ENCODE measurements at places on chromosomes 3 and 15. TPM values are rescaled to one million over a fixed set of nuclear protein-coding genes. Genes with fewer than 3 reads are reported as not detected.
A peak's percentile ranks its signal among the peaks of the same experiment; 100 is the strongest.

DPPA4 gene
- total RNA-seq = 215 TPM

DLEC1 gene
- total RNA-seq = 0.60 TPM

UROC1 gene
- total RNA-seq = not detected

DUOX1 gene
- 0.30 TPM for total RNA-seq

DNA sequence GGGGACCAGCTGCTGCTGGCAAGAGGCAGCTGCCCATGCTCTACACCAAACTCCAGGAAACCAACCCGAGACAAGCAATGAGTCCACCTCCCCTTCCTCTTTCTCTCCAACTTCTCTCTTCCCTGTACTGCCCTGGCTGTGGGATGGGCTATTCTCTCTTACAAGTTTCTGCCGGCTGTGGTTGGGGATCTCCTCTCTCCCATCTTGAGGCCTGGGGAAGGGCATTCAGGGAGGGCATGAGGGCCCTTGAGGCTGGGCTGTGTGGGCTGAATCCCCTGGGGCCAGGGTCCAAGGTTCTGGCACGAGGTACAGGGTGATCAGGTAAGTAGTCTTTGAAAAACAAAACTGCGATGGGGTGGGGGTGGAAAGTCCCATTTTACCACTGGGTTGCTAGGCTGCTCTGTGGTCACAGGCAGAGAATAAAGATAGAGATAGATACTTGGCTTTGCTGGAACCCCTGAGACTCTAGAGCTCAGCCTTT lies 32.3 kb upstream of the CTSH start:
- H3K27me3 ChIP-seq = no peaks in the 10 kb centered on the region
- no peak for DNase-seq
- H3K36me3 ChIP-seq = no peaks in the 10 kb centered on the region
- no peak overlapping the region for H3K4me3 ChIP-seq
- H3K4me1 ChIP-seq = no peaks in the 10 kb centered on the region
- no peak overlapping the region for H3K27ac ChIP-seq

DNA sequence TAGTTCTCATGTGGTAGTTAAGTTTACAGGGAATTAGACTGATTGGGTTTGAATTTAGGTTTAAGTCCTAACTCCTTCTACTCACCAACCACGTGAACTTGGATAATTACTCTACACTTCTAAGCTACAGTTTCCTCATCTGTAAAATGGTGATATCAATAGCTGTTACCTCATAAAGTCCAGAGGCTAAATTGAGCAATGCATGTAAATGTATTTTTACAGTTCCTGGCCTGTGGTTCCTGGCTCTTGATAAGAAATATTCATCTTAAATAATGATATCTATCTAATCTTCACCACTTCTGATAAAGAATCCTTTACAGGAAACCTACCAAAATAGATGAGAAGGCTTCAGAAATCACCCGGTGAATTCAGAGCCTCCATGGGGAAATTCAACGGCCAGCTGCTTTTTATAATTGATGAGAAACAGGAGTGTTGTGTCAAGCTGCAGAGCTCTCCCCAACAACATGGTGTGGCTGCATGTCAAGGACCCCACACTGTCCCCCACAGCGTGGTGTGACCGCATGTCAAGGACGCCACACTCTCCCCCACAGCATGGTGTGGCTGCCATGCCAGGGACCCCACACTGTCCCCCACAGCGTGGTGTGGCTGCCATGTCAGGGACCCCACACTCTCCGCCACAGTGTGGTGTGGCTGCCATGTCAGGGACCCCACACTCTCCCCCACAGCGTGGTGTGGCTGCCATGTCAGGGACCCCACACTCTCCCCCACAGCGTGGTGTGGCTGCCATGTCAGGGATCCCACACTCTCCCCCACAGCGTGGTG lies 80.8 kb upstream of the PEX5L start:
- H3K27me3 ChIP-seq = no peaks in the 10 kb centered on the region
- H3K27ac ChIP-seq = no peak overlapping the region
- no peak overlapping the region for H3K4me3 ChIP-seq
- H3K4me1 ChIP-seq = peaks cover 34% of the 10 kb centered on the region
- DNase-seq = no peak

GRCh38 chr15:39833515-39833981 lies 50.9 kb upstream of the FSIP1 start:
- no peak overlapping the region for H3K27ac ChIP-seq
- no peaks in the 10 kb centered on the region for H3K36me3 ChIP-seq
- H3K27me3 ChIP-seq = no peaks in the 10 kb centered on the region
- DNase-seq = no peak
- peaks cover 16% of the 10 kb centered on the region for H3K4me1 ChIP-seq

DNA sequence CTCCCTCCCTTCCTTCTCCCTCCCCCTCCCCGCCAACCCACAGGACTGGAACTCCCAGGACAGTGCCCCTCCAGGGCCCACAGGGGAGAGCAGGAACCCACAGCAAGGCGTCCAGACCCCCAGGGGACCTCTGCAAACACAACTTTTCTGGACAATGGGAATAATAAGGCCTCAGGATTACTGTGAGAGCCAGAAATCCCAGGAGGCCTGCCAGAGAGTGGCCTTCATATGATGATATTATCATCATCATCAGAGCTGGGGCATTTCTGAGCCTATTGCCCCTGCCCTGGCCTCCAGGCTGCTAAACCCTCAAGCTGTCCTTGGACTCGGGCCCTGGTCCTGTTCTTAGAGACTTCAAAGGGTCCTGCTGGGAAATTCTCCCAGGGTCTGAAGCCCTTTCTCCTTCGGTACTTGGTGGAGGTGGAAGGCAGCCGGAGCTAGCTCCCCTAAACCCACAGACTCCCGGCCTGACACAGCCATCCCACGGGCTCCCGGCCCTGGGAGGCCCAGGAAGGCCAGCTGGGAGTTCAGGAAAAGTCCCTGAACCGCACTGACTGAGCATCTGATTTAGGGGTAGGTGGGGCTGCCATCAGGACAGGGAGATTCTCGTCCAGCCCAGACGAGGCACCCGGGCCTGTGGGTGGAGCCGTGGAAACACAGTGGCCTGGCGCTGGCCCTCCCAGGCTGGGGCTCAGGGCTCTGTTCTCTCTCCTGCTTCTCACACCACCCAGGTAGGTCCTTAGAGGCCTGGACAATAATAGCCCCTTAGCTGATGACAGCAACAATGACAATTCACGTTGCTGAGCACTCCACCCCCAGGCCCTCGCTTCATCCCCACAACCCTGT lies 4.9 kb downstream of the CALML4 start:
- no peak overlapping the region for H3K4me3 ChIP-seq
- peaks cover 35% of the 10 kb centered on the region for H3K4me1 ChIP-seq
- peaks cover 18% of the 10 kb centered on the region for H3K27me3 ChIP-seq
- H3K27ac ChIP-seq = no peak overlapping the region
- DNase-seq = no peak
- no peaks in the 10 kb centered on the region for H3K36me3 ChIP-seq

GRCh38 chr3:178950676-178951075 lies 120.9 kb downstream of the ZMAT3 start:
- H3K4me1 ChIP-seq = no peaks in the 10 kb centered on the region
- H3K27me3 ChIP-seq = no peaks in the 10 kb centered on the region
- no peaks in the 10 kb centered on the region for H3K36me3 ChIP-seq
- no peak overlapping the region for H3K4me3 ChIP-seq

- DNase-seq = no peak
- H3K4me1 ChIP-seq = peaks cover 48% of the 10 kb centered on the region
- no peak overlapping the region for H3K4me3 ChIP-seq
- H3K27me3 ChIP-seq = no peaks in the 10 kb centered on the region
Observed at GRCh38 chr15:68797599-68798345, 22.9 kb downstream of the ANP32A start.

DNA sequence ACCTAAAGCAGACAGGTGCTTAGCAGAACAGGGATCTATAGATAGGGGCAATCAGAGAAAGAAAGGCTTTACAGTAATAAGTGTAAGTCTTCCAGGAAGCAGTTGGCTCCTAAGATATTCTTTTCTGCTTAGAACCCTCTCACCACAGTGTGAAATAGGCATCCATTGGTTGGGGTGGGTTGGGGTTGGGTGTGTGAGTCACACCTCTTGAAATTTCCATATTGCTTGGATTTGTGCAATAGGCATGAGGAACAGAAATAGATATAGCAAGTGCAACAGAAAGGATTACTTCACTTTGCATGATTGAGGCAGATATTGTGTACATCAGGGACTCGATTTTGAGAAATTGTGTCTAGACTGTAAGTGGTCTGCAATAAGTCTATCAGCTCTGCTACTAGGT lies 200.1 kb upstream of the GAP43 start:
- H3K4me1 ChIP-seq = peaks cover 3% of the 10 kb centered on the region
- H3K36me3 ChIP-seq = no peaks in the 10 kb centered on the region
- no peak overlapping the region for H3K27ac ChIP-seq
- DNase-seq = no peak
- no peak overlapping the region for H3K4me3 ChIP-seq

DNA sequence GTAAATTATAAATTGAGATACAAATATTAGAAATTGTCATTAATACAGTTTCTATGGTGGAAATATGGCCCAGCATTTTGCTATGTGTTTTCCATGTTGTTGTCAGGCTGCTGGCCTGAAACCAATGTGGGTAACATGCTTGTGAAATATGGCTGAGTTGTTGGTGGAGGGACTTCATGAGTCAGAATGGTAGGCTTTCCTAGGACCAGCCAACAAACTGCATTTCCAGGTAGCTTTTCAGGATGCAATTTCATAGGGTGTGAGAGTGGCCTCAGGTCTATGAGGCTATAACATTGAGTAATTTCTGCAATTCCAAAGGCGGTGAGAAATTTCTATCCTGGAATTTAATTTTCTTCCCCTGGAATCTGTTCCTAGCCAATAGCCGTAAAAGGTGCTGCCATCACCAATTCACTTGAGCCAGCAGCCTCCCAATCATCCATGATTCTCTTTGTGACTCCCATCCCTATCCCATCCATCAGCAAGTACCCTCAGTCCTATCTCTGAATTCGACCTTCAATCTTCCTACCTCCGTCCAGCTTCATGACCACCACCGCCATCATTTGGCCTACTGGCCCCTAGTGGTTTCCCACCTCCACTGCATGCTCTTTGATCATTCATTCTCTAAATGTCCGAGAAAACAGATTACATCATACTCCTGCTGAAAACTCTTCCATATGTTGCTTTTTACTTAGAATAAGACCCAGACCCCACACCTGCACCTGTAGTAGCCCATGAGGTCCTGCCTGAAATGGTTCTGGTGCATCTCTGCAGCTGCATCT lies 276.6 kb upstream of the CFAP20DC start:
- no peaks in the 10 kb centered on the region for H3K36me3 ChIP-seq
- peaks cover 11% of the 10 kb centered on the region for H3K4me1 ChIP-seq
- peak; percentile 13 for DNase-seq
- no peak overlapping the region for H3K4me3 ChIP-seq
- H3K27me3 ChIP-seq = no peaks in the 10 kb centered on the region

- peak; percentile 92 for DNase-seq
- H3K27me3 ChIP-seq = no peaks in the 10 kb centered on the region
- no peak overlapping the region for H3K4me3 ChIP-seq
- peaks cover 28% of the 10 kb centered on the region for H3K4me1 ChIP-seq
Observed at GRCh38 chr15:70111203-70112073, 13.7 kb upstream of the TLE3 start.

- H3K4me3 ChIP-seq = peak overlapping the region; percentile 93
- DNase-seq = peak; percentile 73
- no peaks in the 10 kb centered on the region for H3K27me3 ChIP-seq
- peaks cover 10% of the 10 kb centered on the region for H3K36me3 ChIP-seq
- H3K4me1 ChIP-seq = peaks cover 6% of the 10 kb centered on the region
- H3K27ac ChIP-seq = peak overlapping the region; percentile 18
Observed at GRCh38 chr15:65184305-65184867, 756 bp downstream of the CLPX start.

GRCh38 chr15:25773248-25773647 lies 89.9 kb downstream of the ATP10A start:
- DNase-seq = no peak
- H3K27me3 ChIP-seq = no peaks in the 10 kb centered on the region
- no peak overlapping the region for H3K27ac ChIP-seq

- H3K27ac ChIP-seq = no peak overlapping the region
- H3K4me3 ChIP-seq = no peak overlapping the region
- DNase-seq = no peak
- peaks cover 21% of the 10 kb centered on the region for H3K4me1 ChIP-seq
Observed at GRCh38 chr15:40790718-40791117, 16.2 kb upstream of the ZFYVE19 start.

Measured in neural progenitor cell (in vitro differentiated cells).